ENCODE measurements at places on chromosomes 11 and 22.

DNA sequence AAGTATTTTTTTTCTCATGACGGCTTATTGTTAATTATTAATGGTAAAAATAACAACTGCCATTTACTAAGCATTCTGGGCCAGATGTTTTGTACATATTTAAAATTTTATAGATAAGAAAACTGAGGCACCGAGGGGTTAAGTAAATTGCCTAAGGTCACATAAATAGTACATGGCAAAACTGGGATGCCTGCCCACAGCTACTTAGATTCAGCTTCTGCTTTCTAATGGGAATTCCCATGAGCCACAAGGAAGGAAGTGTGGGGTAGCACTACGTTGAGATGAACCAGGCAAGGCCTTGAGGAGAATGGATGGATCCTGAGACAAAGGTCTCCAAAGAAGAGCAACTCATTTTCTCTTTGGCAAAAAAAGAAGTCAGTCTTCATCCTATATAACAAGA is 11.9 kb upstream of the PHF21A start:
- DNase-seq: no peak

- DNase-seq: no peak
Observed at GRCh38 chr11:66073669-66074068, 3.6 kb downstream of the PACS1 start.

DNA sequence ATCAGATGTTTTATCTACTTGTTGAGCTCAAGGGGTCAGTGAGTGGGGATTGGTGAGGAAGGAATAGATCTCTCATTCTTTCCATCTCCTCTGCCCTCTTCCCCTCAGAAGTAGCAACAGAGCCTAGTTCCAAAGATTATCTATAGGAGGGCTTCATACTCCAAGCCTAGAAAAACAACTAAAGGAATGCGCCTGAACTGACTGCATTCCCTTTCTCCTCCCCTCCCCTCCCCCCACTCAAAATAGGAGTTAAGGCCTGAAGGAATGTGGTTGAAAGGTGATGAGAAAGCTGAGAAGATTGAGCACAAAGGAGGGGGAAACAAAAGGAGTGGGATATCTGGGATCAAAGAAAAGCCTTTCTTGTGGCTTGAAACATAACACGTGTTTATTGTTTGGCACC is 10.5 kb downstream of the EMSY start:
- no peak for DNase-seq

- DNase-seq: no peak
Observed at GRCh38 chr11:118002010-118002540, 15.9 kb downstream of the IL10RA start.

All from adrenal gland (tissue), 19 donors.